ENCODE measurements at places on chromosomes 4 and X.

GRCh38 chr4:160498211-160498610 lies 1395.3 kb downstream of the RAPGEF2 start:
- DNase-seq, result no peak

- no peak for DNase-seq
Observed at GRCh38 chrX:123277347-123277746, 93.3 kb downstream of the GRIA3 start.

GRCh38 chr4:127521463-127521862 lies 111.3 kb upstream of the INTU start:
- no peak for DNase-seq

GRCh38 chrX:15299941-15300851 lies 15.2 kb downstream of the ASB11 start:
- peak; percentile 4 for DNase-seq

- DNase-seq, result no peak
Observed at GRCh38 chr4:30833206-30833605, 113.0 kb downstream of the PCDH7 start.

Data from NCI-H2081 (cell line).